Retina (tissue), 1 donor: ENCODE measurements at places on chromosomes 1 and 21.

DNA sequence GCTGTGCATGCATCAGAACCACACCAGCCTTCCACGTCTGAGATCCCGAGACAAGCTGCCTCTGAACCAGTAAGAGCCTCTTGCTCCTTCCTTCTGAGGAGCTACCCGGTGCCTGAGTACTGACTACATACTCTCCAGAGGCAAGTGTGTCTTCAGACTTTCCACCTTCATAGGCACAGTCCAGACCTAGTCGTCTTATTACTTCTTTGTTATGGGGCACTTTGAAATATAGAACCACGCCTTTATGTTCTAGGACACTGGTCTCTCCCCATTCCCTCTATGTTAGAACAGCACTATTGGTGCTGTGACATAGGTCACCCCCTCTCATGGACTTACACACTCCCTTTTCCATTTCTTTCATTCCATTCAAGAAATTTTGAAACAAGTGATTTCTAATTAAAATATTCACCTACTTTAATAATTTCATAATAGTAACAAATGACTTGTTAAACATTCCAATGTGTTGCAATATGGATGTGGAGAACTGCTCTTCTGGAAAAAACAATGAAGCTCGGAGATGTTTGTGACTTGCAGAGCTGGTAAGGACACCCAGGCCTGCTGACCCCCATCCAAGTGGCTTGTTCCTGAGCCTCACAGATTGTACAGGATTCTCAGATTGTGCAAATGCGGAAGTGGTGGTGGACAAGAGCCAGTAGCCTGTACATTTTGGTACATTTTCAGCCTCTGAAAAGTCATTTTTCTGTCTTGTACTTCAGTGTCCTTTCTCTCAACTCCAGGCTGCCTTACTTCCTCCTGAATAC is 76.1 kb upstream of the SIPA1L2 start:
- DNase-seq, result no peak

- no peak for DNase-seq
Observed at GRCh38 chr1:35030756-35031446, 844 bp downstream of the ZMYM6 start.

- peak; percentile 47 for DNase-seq
Observed at GRCh38 chr1:149936170-149936991, at the start of gene MTMR11. MTMR11 (minus strand) TSS chr1:149936879; CDS start chr1:149936647, 232 bp downstream.

DNA sequence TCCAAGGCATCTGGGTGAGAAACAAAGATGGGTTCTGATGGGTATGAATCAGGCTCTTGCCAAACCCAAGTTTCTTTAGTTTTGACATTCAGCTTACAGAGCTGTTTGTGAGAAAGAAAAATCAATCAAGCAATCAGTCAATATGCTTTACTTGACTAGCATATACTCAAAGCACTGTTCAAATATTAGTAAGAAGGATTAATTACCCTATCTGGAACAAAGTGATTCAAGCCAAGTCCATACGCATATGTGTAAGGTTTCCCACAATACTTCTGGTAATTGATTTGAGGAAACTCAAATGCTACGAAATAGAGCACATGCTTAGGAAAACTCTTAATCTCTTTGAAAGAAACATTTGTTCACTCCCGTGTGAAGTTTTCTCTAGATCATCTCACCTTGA is 18.7 kb downstream of the RPE65 start:
- DNase-seq, result no peak

DNA sequence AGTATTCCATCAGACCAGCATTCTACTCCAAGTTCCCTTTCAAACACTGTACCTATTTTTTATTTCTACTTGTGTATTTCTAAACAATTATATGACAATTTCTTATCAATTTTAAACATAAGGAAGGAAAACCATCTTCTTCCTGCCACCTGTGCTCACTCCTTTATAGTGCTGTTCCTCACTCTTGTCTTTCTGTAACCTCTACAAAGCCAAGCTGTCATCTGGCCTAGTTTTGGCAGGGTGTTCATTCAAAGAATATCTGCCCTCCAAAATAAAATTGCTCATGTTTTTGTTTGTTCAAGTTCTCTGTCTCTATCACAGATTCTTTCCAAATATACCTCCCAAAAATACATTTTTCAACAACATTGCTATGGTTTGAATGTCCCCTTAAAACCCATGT is 360.2 kb downstream of the VAV3 start:
- DNase-seq, result no peak

- DNase-seq, result no peak
Observed at GRCh38 chr1:50521703-50522102, 98.5 kb upstream of the DMRTA2 start.

DNA sequence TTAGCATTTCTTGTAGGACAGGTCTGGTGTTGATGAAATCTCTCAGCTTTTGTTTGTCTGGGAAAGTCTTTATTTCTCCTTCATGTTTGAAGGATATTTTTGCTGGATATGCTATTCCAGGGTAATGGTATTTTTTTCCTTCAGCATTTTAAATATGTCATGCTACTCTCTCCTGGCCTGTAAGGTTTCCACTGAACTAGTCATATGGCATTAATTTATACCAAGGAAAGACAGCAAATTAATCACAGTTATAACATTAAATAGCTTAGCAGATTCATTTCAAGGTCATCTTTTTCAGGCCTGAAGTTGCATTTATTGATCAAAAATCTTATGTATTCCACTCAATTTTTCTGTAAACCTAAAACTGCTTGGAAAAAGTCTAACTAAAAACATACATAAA is 54.9 kb downstream of the AK5 start:
- no peak for DNase-seq

DNA sequence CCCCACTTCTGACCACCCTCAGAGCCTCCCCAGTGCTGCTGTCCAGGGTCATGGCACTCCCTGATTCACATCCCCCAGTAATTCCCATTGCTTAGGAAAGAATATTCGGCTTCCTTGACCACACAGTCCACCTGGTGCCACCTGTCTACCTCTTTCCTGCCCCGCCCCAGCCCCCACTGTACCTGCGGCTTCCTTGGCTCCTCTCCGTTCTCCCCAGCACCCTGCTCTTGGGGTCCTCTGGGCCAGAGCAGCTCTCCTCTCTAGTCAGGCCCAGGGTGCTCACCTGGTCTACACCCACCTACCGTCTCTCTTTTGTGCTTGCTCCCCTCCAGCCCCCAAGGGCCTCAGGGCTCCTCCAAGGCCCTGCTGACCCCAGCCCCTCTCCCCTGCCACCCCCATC is 142.6 kb downstream of the PEX14 start:
- DNase-seq, result no peak

DNA sequence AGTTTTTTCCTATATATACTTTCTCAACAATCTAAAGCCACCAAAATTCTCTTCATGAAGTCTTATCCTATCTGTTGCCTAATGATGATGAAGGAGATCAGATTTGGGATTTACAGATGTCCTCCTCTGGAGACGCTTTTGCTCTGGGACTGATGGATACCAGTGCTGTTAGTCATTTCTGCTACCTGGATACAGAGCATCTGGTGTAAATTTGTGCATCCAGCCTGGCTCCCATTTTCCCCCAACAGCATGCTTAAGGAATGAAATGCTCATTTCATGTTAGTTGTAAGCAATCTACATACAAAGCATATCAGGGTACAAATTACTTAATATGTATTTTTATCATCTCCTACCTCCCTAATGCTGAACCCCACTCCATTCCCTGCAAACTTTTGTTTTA is 57.7 kb downstream of the HNRNPR start:
- no peak for DNase-seq

DNA sequence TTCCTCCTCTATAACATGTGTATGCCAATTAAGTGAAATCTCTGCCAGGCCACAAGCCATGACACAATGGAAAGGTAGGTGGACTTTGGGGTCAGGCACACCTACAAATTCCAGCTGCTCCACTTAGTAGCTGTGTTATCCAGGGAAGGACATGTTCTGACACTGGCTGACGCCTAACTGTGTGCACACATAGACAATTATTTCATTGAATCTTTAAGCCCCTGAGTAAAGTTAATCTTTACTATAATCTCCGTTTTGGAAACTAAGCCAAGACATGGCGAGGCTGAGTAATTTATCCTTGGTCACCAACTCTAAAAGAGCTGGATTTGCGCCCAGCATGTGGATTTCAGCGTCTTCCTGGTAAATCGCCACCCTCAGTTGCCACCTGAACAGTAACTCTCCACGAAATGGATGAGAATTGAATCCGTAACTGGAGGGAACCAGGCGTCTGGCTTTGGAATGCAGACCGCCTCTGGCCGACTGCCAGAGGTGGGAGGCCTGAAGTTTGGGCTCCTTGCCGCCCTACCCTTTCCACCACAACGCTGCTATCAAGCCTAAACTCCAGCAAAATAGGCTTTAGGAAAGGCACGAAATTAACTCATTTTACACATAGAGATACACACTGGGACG is 888 bp upstream of the SNRPE start:
- DNase-seq, result peak; percentile 28

DNA sequence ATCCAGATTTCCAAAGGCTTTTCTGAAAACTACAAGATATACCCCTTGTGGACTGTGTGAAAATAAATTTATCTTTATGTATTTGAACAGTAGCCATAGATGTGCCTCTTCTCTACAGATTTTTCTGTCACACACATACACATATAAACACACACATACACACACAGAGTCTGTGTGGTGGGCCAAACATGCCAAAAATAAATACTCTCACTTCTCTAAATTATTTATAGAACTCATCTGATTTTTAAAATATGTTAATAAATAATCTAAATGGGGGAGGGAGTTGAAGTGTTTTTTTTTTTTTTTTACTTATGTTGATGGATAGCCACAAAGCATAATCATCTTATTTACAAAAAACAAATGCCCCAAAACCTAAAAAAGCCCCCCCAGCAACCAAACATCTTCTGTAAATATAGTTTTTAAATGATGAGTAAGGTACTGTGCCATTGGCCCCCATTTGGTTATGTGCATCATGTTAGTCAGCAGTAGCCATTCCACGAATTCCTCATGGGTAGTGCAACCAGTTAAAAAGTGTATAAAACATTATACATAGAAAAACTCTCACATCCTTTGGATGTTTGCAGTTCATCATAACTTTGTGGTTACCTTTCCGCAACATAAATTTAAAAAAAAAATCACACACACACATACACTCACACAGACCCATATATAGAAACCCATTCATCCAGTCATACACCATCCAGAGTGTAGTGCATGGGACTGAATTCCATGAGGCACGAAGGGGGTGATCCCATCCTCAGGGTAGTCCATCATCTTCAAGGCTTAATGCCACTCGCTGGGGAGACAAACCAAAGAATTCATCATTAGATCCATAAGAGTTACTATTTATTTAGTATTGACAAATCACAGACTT is 8.2 kb upstream of the MAGOH start:
- no peak for DNase-seq

DNA sequence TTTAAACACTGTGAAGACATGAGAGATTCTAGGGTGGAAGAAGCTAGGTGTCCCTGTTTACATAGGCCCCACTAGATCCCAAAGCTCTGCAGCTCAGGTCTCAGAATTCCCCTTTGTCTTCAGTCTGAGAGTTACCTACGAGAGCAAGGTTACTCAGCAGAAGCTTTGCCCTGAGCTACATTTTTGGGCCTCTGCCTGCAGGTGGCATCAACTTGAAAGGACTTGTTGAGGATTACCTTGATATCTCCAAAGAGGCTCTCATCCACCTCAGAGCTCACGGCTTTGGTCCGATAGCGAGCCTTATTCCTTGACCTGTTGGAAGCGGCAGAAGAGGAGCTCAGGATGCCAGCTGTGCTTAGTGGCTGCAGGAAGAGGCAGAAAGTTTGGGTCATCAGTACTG is 7.0 kb downstream of the CFAP45 start:
- no peak for DNase-seq

GRCh38 chr1:68269637-68270430 is 37.5 kb upstream of the WLS start:
- no peak for DNase-seq

DNA sequence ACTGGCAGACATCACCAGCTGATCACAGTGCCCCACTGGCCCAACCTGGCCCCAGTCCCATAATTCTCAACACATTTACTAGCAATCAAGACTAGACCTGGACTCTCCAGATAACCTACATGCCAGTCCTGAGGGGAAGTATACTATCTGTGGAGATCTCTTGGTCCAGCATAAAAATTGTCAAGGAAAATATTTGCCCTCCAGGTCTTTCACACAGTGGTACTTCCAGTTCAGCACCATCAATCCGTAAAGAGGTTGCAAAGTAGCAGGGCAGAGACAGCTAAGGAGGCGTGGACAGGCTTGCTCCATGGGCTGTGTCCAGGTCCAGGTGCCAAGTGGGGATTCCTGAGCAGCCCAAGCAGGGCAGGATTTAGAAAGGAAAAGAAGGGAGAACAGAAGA is 143.6 kb upstream of the BACE2 start:
- DNase-seq, result no peak

- peak; percentile 71 for DNase-seq
Observed at GRCh38 chr1:59146651-59147358, 150.1 kb upstream of the FGGY start.

DNA sequence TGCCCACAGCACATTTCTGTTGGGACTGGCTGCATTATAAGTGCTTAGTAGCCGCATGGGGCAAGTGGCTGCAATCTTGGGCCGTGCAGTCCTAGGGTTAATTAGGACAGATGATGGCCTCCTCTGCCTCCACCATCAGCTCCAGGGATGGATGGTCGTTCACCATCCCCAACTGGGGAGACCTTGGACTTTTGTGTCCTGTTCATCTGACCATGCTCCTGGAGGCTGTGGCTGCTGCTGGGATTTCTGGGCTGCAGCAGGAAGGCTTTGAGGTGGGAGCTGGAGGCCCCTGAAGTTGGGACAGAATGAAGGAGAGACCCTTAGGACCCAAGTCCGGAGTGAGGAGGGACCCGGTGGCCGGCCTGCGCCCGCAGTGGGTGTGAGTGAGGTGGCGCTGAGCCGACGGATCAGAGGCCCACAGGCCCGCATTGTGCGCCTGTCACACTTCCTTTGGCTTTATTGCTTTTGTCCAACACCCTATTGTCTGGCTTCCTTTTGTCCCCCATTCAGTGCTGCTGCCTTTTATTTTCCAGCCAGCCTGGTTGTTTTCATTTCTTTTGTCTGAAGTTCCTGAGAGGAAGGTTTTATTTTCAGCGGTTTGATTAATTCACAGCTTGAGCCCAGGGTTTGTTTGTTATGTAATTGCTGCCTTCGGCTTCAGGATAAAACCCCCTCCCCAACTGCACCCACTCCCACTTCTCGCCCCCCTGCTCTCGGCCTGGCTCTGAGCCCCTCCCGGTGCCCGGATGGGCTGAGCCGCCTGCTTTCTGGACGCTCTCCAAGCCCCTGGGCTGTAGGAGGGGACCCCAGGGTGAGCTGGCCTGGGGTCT is 35.6 kb downstream of the SOX13 start:
- peak; percentile 88 for DNase-seq

GRCh38 chr1:93459126-93459525 is 11.2 kb downstream of the FNBP1L start:
- no peak for DNase-seq

GRCh38 chr1:35451125-35451528 is 106.1 kb downstream of the KIAA0319L start:
- DNase-seq, result peak; percentile 78

- no peak for DNase-seq
Observed at GRCh38 chr21:25967181-25967900, 203.2 kb downstream of the APP start.

GRCh38 chr1:119002028-119002686 is 14.0 kb upstream of the TBX15 start:
- peak; percentile 29 for DNase-seq

GRCh38 chr1:14294860-14295536 is 303.5 kb upstream of the KAZN start:
- DNase-seq, result no peak
